Ovary (tissue), 10 donors: ENCODE measurements at places on chromosomes 5 and 9. TPM values are rescaled to one million over a fixed set of nuclear protein-coding genes. Genes with fewer than 3 reads are reported as not detected.

DNA sequence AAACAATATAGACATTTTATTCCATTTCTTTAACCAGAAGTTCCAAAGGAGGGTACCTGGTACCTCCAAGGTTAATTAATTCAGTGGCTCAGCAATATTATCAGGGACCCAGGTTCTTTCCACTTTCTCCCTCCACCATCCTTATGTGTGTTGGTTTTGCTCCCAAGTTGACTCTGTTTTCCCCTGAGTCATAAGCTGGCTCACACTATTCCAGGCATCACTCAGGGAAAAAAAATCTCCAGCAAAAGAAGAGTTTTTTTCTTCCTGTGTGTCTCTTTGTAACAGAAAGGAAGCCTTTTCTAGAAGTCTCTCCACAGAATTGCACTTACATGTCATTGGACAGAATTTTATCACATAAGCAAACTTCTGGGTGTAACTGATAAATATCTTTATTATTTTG is 31.2 kb upstream of the GALNT10 start:
- H3K4me3 ChIP-seq = no peak overlapping the region
- no peaks in the 10 kb centered on the region for H3K4me1 ChIP-seq
- DNase-seq = no peak
- no peaks in the 10 kb centered on the region for H3K36me3 ChIP-seq
- no peak overlapping the region for H3K27ac ChIP-seq

GRCh38 chr9:96382175-96382574 is 1.3 kb downstream of the SLC35D2 start:
- DNase-seq = no peak
- H3K4me3 ChIP-seq = no peak overlapping the region

GRCh38 chr9:134602547-134603362 is 38.8 kb upstream of the COL5A1 start:
- H3K4me1 ChIP-seq = peaks cover 1% of the 10 kb centered on the region
- no peaks in the 10 kb centered on the region for H3K36me3 ChIP-seq
- no peak overlapping the region for H3K4me3 ChIP-seq
- DNase-seq = peak; percentile 60

GRCh38 chr5:35041261-35041660 is 6.5 kb downstream of the AGXT2 start:
- H3K27me3 ChIP-seq = no peaks in the 10 kb centered on the region
- H3K4me3 ChIP-seq = no peak overlapping the region
- no peaks in the 10 kb centered on the region for H3K4me1 ChIP-seq

- no peak overlapping the region for H3K4me3 ChIP-seq
- H3K36me3 ChIP-seq = no peaks in the 10 kb centered on the region
- H3K4me1 ChIP-seq = no peaks in the 10 kb centered on the region
These were observed 224.8 kb upstream of the TBC1D2 start for GRCh38 chr9:98479967-98480847.

- no peaks in the 10 kb centered on the region for H3K36me3 ChIP-seq
- H3K27ac ChIP-seq = no peak overlapping the region
- H3K4me1 ChIP-seq = peaks cover 5% of the 10 kb centered on the region
- no peak overlapping the region for H3K4me3 ChIP-seq
- no peak for DNase-seq
- H3K27me3 ChIP-seq = no peaks in the 10 kb centered on the region
These were observed 116.0 kb downstream of the TENT4A start for GRCh38 chr5:6829150-6829784.

OBP2A gene
- total RNA-seq = not detected
